ENCODE measurements at places on chromosomes 2 and 18. TPM values are rescaled to one million over a fixed set of nuclear protein-coding genes. Genes with fewer than 3 reads are reported as not detected.
A peak's percentile ranks its signal among the peaks of the same experiment; 100 is the strongest.

DNA sequence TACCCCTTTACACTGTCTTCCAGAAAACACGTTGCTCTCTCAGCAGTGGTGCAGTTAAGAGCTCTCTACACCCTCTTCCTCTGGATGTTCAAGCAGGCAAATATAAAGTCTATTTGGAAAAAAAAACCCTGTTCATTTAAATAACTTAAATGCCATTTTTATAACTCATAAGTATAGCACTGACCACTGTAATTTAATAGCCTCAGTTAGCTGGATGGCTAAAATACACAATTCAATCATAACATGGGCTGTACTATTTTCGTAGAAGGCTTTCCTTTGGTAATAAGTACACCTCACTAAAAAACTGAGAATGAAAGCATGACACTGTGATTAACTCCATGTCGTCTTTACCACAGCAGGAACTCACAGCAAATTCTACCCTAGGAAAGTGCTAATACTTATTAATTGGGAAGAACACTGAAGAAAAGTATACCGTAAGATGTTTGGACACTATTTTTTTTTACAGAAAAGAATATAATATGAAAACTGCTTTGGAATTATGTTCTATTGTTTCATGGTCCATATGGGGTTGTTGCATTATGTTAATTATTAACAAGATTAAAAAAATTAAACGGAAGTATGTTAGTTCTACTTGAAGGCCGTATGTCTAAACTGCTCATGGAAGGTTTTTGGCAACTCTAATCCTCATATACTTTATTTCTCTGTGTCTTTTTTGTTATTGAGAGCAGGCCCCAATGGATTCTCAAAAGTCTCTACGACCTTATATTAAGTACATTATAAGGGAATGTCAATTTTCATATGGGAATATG is 269.1 kb downstream of the ZNF385B start:
- peak; percentile 55 for DNase-seq

Gene POTEJ
- 0.02 TPM for polyA plus RNA-seq

- DNase-seq = no peak
Observed at GRCh38 chr2:231957913-231958763, 3.4 kb upstream of the DIS3L2 start.

Gene TMEM169
- polyA plus RNA-seq = 0.10 TPM

DNA sequence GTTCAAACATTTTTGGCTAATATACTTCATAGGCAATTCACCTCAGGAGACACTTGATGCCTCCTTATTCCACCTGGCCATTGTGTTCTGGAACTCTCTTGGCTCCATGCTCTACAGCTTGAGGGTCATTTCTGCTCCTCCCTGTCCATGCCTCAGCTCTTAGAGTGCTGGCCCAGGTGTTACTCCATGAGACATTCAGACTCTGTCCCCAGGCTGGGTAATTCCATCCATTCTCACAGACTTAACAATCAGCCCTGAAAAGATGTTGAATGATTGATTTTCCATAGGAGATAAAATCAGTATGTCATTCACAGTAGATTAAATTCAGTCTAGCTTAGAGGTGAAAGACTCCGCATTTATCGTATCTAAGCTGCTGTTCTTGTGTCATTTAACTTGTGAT is 168.6 kb upstream of the CWC22 start:
- DNase-seq = no peak

- no peak for DNase-seq
Observed at GRCh38 chr2:102317715-102318114, 6.4 kb downstream of the IL1RL1 start.

DNA sequence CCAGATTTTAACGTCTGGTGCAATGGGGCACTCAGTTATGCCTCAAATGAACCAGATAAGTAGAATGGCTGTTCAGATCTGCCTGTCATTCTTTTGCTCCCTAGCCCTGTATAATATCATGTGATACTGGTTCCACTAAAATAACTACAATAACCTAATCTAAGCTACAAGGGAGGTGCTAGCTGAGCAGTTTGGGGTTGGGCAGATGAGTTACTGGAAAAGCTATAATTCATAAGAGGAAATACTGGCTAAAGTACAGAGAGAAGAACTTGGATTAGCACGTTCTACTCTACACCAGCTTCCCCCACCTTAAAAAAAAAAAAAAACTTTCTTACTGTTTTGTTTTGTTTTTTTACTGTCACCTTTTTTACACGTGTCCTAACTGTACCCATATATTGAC is 183.3 kb upstream of the NRP2 start:
- DNase-seq = no peak

All from BJ (cell line).